DMS79 treated with DMSO at 0.1 percent for 48 hours (cell line): ENCODE measurements at places on chromosomes 12 and 14.

- DNase-seq, result no peak
Observed at GRCh38 chr14:38618514-38618913, 362.6 kb upstream of the CLEC14A start.

DNA sequence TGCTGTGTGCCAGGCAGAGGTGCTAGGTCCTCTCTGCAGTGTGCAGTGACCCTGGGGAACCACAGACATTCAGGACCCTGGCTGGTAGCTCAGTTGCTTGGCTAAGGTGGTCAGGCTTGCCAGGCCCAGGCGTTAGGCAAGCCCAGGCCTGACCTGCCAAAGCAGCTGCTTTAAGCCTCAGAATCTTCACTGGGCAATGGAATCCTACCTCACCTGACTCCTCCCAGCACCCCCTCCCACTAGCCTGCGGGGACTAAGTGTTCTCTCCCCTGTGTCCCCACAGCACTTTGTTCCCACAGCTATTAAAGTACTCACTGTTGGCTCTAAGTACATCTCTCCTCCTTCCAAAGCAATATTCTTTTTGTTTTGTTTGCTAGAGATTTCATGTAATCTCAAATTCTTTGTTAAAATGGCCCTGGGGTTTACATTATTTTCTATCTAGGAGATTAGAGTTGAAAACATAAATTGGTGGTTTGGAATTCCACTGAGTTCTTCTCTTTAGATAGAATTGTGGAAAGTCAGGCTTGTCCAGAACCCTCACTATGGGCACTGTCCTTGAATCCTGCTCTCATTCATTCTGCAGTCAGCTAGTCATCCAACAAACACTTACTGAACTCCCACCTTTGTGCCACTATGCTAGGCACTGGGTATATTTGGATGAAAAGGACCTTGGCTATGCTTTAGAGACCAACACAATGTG lies 44.4 kb downstream of the DGLUCY start:
- DNase-seq, result peak; percentile 71

- DNase-seq, result no peak
Observed at GRCh38 chr14:31024010-31024480, 1.4 kb upstream of the AP4S1 start.

GRCh38 chr12:6345319-6346091 lies 3.6 kb upstream of the TNFRSF1A start:
- DNase-seq, result no peak

- no peak for DNase-seq
Observed at GRCh38 chr14:99280066-99280731, 8.2 kb upstream of the BCL11B start.

DNA sequence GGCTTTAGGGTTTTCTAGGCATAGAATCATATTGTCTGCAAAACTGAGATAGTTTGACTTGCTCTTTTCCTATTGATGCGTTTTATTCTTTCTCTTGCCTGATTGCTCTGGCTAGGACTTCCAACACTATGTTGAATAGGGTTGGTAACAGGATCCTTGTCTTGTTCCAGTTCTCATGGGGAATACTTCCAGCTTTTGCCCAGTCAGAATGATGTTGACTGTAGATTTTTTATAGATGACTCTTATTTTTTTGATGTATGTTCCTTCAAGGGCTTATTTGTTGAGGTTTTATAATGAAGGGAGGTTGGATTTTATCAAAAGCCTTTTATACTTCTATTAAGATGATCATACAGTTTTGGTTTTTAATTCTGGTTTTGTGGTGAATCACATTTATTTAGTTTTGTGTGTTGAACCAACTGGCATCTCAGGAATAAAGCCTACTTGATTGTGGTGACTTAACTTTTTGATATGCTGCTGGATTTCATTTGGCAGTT lies 478.2 kb downstream of the TMEM117 start:
- DNase-seq, result no peak
